ENCODE measurements at places on chromosomes 7 and 10.
A peak's percentile ranks its signal among the peaks of the same experiment; 100 is the strongest.

DNA sequence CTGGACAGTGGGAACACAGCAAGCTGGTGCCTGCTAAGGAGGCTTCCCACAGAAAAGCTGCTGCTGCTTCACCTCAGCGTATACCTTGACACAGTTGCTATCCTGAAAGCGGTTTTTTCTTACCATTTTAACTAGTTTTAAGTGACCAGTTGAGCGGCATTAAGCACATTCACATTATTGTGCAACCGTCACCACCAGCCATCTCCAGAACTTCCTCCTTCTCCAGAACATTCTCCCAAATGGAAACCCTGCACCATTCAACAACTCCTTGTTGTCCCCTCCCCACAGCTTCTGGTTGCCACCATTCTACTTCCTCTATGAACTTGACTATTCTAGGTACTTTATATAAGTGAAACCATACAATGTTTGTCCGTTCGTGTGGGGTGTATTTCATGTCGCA, 169.9 kb downstream of the SNX10 start:
- DNase-seq, result no peak

GRCh38 chr7:90726623-90727022, 130.5 kb downstream of the CDK14 start:
- DNase-seq, result peak; percentile 5

DNA sequence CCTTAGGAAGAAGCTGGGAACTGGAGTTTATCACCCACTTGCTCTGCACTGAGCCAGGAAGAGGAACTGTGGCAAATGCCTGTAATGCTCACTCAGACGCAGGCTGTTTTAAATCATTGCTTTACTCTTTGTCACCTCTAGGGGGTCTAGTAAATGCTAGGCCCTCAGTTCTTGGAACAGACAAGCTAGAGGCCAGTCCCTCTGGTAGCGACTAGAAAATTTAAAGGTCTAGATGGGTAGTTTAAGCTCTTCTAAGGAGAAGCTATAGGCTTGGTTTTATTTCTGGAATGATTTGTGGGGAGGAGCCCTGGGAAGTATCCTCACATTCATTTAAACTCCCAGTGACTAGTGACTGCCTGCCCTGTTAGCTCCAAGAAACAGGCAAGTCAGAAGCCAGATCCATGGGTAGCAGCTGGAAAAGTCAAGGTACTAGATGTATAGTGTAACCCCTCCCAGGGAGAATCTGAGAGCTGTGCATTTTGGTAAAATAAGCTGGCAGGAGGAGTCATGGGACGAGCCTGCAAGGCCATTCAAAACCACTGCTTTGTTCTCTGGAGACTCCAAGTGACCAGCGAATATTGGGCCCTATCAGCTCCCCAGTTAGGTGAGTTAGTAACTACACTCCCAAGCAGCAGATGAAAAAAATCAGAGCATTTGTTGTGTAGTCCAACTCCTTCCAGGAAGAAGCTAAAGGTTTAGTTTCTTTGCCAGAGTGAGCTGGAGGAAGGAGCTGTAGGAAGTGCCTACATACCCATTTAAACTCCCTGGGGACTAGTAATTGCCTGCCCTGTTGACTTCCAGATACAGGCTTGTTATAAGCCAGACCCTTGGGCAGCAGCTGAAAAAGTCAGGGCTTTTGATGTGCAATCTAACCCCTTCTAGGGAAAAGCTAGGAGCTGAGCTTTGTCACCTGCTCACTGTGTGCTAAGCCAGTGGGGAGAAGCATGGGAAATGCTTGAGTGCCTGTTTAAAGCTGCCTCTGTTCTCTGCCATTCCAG, 68.9 kb downstream of the DYNC1I1 start:
- peak; percentile 85 for DNase-seq

DNA sequence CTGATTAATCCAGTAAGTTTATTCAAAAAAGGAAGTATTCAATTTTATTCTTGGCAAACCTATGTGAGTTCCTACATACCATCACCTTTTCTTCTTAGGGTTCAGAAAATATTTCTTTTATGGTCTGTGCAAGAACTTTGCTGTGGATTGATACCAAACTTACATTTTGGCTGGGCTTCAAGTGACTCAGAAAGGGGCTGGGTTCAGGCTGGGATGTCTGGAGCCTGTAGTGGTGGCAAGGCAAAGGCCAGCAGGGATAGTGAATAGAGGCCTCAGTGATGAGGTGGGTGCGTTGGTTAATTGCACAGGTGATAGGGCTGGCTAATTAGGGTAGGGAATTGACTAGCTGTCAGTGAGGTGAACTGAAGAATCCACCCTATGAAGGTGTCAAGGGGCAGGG, 40.2 kb upstream of the ATXN7L1 start:
- DNase-seq, result no peak

DNA sequence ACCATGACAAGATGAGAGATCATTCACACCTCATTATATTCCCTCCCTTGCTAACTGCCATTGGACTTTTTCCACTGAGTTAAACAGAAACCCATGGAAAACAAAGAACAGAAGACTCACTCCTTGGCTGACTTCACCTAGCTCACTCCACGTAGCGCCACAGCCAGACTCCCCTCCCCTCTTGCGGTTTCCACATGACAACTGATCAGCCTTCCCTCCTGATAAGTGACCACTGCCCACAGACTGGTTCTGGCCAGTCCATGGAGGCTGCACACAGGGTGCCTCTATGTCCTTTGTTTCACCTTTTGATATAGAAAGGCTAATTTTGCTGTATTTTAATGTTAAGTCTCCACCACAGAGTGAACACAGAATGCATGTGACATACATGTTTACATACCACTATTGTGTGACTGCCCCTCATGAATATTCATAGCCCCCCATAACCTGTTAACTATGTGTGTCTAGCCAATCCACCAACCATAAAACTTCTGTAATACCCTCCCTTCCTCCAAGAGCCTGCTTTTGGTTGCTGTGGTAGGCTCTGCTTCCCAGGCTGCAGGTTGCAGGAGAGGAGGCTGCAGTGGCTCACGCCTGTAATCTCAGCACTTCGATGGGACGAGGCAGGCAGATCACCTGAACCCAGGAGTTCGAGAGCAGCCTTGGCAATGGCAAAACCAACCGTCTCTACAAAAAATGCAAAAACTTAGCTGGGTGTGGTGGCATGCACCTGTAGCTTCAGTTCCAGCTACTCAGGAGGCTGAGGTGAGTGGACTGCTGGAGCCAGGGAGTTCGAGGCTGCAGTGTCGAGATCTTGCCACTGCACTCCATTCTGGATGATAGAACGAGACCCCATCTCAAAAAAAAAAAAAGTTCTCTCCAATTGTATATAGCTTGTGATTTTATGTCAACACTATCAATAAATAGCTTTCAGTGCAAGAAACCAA, 10.0 kb upstream of the IFIT5 start:
- no peak for DNase-seq

DNA sequence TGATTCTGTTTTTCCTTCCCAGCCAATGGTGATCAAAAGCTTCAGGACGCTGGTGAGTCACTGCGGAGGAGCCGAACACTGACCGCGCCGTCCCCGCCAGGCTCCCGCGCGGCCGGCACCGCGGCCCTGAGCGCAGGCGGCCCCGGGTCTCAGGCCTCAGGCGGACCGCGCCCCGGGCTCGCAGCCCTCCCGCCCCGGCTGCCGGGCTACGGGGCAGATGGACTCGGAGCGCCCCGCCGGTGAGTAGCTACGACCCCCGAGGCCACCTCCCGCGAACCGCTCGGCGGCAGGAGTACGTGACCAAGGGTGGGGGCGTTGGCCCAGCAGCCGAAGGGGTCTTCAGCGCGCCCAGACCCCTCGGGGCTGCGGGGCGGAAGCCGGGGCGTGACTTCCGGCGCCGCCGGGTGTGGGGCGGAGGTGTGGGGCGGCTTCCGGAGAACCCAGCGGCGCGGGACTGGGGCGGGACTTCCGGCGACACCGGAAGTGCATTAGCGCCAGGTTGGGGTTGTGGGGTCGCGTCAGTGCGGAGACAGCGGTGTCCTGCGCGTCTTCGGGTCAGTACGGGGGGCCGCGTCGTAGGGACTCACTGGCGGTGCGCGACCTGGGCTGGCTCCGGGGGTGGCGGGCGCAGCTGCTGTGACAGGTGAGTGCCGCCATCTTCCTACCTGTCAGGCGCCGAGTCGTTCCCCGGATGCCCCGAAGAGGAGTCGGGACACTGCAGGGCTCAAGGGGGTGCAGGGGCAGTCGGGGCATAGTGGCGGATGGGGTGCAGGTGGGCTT, at the start of gene WDR37:
WDR37 (plus strand) TSS at position 60 of the 780 bp plus-strand sequence. CDS start 15,771 bp downstream, outside the sequence.
- peak; percentile 92 for DNase-seq

DNA sequence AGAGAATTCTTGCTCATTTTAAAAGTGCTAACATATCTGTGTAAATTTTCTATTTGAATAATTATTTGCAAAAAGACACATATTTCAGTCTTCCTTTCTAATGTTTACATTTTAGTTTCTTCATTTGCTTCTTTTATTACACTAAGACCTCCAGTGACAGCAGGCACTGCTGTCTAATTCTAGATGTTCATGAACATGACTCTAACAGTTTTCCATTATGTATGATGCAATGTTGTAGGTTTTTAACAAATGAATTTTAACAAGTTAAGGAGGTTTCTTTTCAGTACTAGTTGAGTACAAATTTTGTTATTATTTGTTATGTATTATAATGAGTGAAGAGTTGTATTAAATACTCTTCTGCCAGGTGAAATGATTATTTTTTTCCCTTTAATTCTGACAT, 83.6 kb downstream of the GRB10 start:
- no peak for DNase-seq

- peak; percentile 25 for DNase-seq
Measured at GRCh38 chr10:93095225-93095624, 21.5 kb downstream of the CYP26A1 start.

GRCh38 chr10:104049504-104050250, 36.0 kb downstream of the COL17A1 start:
- DNase-seq, result no peak
